ENCODE measurements at places on chromosomes 1 and 21. TPM values are rescaled to one million over a fixed set of nuclear protein-coding genes. Genes with fewer than 3 reads are reported as not detected.

MFSD2A gene
- 2.8 TPM for total RNA-seq

DNA sequence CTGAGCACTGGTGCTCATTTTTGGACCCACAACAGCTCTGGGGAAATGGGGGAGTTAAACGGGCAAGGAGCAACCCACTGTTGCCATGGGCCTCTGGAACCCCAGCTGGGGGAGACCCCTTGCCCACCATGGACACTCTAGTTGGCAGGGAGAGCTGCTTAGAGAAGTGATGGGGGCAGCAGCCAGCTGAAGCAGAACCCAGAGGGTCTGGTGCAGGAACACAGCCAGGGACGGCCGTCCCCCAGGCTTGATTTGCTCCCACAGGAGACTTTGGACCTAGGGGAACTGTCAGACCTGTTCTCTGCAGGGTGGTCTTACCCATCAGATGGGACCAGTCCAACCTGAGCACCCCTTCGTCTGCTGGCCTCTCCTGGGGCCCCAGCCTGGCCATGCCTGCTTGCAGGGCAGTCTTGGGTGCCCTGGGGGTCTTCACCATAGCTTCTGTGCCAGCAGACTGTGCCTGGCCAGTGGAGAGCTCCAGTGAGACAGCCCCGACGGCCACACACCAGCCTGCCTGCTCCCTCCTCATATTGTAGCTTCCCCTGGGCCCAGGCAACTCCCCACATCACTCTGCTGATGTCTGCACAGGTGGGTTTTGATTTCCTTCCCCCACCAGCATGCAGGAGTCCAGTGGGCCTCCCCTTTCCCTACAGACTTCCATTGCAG is 11.3 kb downstream of the SPATC1L start:
- no peak overlapping the region for H3K4me3 ChIP-seq
- no peak for DNase-seq
- H3K27me3 ChIP-seq = peaks cover 23% of the 10 kb centered on the region
- H3K36me3 ChIP-seq = peaks cover 2% of the 10 kb centered on the region

GRCh38 chr1:115632251-115633026 is 9.3 kb upstream of the VANGL1 start:
- H3K4me1 ChIP-seq = no peaks in the 10 kb centered on the region
- DNase-seq = no peak
- H3K27ac ChIP-seq = no peak overlapping the region
- no peak overlapping the region for H3K4me3 ChIP-seq

- H3K4me3 ChIP-seq = no peak overlapping the region
- no peaks in the 10 kb centered on the region for H3K36me3 ChIP-seq
- H3K27me3 ChIP-seq = no peaks in the 10 kb centered on the region
- no peak overlapping the region for H3K27ac ChIP-seq
- DNase-seq = no peak
Measured at GRCh38 chr1:115459161-115459560, 121.1 kb upstream of the NGF start.

DNA sequence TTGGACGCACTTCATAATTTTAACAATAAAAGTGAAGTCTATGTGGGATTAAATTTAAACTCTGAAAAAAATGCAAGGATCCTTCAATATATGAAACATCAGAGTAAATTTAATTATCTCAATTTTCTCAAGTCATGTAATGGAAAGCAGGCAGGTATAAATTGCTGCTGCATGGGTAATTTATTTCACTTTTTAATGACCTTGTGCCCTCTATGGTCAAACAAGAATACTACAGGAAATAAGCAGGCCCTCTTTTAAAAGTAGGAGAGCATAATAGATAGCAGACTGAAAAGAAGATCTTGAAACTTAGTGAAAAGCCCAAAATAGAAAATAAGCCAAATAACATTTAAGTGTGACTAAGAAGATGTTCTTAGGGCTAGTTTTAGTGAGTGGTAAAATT is 22.9 kb downstream of the BCAS2 start:
- H3K4me3 ChIP-seq = no peak overlapping the region
- no peak for DNase-seq
- peaks cover 7% of the 10 kb centered on the region for H3K36me3 ChIP-seq
- H3K27me3 ChIP-seq = no peaks in the 10 kb centered on the region
- no peaks in the 10 kb centered on the region for H3K4me1 ChIP-seq

- H3K27me3 ChIP-seq = peaks cover 5% of the 10 kb centered on the region
- no peak overlapping the region for H3K27ac ChIP-seq
- DNase-seq = no peak
- no peaks in the 10 kb centered on the region for H3K36me3 ChIP-seq
- no peak overlapping the region for H3K4me3 ChIP-seq
- H3K4me1 ChIP-seq = no peaks in the 10 kb centered on the region
Measured at GRCh38 chr1:115545096-115545720, 96.6 kb upstream of the VANGL1 start.

- peaks cover 40% of the 10 kb centered on the region for H3K4me1 ChIP-seq
- H3K4me3 ChIP-seq = no peak overlapping the region
- no peaks in the 10 kb centered on the region for H3K27me3 ChIP-seq
- H3K27ac ChIP-seq = peak overlapping the region; percentile 17
Measured at GRCh38 chr1:192550922-192551534, 24.5 kb upstream of the RGS1 start.

RGSL1 gene
- not detected for total RNA-seq

KCNT2 gene
- total RNA-seq = not detected

GRCh38 chr1:153962088-153963029 is 978 bp downstream of the SLC39A1 start:
- peak overlapping the region; percentile 91 for H3K27ac ChIP-seq
- H3K36me3 ChIP-seq = peaks cover 19% of the 10 kb centered on the region
- peaks cover 60% of the 10 kb centered on the region for H3K4me1 ChIP-seq
- DNase-seq = no peak
- no peaks in the 10 kb centered on the region for H3K27me3 ChIP-seq

- no peaks in the 10 kb centered on the region for H3K4me1 ChIP-seq
- no peak overlapping the region for H3K4me3 ChIP-seq
- H3K27ac ChIP-seq = no peak overlapping the region
- H3K36me3 ChIP-seq = no peaks in the 10 kb centered on the region
Measured at GRCh38 chr1:210301615-210302000, 27.1 kb upstream of the HHAT start.

- H3K4me1 ChIP-seq = no peaks in the 10 kb centered on the region
- no peak overlapping the region for H3K4me3 ChIP-seq
- H3K27ac ChIP-seq = no peak overlapping the region
- peaks cover 3% of the 10 kb centered on the region for H3K27me3 ChIP-seq
- H3K36me3 ChIP-seq = no peaks in the 10 kb centered on the region
Measured at GRCh38 chr1:7322283-7322785, 448.8 kb upstream of the VAMP3 start.

USH2A gene
- total RNA-seq = not detected

FCRL5 gene
- total RNA-seq = not detected

GRCh38 chr1:109114342-109114674 is 393 bp downstream of the ELAPOR1 start:
- no peaks in the 10 kb centered on the region for H3K36me3 ChIP-seq
- H3K27me3 ChIP-seq = peaks cover 22% of the 10 kb centered on the region
- H3K27ac ChIP-seq = no peak overlapping the region
- no peak for DNase-seq

GRCh38 chr1:62682531-62682930 is 5.7 kb downstream of the DOCK7 start:
- no peak overlapping the region for H3K4me3 ChIP-seq
- H3K27me3 ChIP-seq = no peaks in the 10 kb centered on the region
- peaks cover 9% of the 10 kb centered on the region for H3K4me1 ChIP-seq
- no peak overlapping the region for H3K27ac ChIP-seq

KRTAP12-2 gene
- total RNA-seq = not detected

DNA sequence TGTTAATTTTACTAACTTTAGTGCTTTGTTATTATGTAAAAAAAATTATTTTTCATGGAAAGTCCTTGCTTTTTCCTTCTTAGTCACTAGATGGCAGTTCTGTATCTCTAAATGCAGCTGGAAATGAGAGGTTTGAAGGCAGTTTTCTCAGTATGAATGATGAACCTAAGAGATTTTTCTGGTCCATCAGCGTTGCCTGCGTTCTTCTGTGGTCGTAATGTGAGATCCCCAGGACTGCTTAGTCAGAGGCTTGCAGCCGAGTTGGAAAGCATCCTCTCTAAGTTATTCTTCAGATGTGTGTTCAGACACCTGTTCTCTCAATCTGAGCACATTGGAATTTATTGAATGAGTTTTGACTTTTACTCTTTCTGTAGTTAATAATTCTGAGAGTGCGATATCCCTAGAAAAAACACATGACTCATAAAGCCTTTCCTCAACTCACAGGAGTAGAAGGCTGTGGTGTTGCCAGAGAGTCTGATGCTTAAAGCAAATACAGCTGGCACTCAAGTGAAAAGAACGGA is 99.3 kb downstream of the FMN2 start:
- H3K4me3 ChIP-seq = no peak overlapping the region
- H3K4me1 ChIP-seq = no peaks in the 10 kb centered on the region
- no peak for DNase-seq
- H3K27ac ChIP-seq = no peak overlapping the region

DNA sequence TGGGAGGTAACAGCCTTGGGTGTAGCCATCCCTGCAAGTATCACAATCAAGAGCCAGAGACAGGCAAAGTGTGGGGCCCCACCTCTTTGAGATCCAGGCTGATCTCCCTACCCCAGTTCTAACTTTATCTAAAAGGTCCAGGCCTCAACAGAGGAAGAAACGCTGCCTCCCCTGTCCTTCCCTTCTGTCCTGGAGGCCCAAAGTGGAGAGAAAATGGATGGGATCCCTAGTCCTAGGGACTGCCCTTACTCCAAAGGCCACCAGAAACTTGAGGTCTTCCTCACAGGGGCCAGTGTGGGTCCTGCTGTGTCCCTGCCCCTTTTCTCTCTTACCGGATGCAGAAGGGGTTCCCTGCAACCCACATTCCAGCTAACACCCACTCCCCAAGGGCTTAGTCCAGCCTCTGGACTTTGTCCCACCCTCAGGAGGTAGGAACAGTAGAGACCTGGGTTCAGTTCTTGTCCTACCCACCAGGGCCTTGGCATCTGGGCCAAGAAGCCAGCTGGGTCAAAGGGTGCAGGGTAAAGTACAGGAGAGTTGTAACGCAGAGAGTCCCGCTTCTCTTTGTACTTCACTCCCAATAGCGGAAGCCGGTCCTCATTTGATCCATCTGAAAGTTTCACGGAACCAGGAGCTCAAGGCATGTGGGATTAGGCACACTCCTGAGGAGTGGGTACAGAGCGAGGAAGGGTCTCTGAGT is 1.9 kb downstream of the HDGF start:
- H3K36me3 ChIP-seq = peaks cover 46% of the 10 kb centered on the region
- peaks cover 69% of the 10 kb centered on the region for H3K4me1 ChIP-seq
- no peaks in the 10 kb centered on the region for H3K27me3 ChIP-seq
- no peak for DNase-seq
- peak overlapping the region; percentile 91 for H3K27ac ChIP-seq

ERG gene
- not detected for total RNA-seq

DNA sequence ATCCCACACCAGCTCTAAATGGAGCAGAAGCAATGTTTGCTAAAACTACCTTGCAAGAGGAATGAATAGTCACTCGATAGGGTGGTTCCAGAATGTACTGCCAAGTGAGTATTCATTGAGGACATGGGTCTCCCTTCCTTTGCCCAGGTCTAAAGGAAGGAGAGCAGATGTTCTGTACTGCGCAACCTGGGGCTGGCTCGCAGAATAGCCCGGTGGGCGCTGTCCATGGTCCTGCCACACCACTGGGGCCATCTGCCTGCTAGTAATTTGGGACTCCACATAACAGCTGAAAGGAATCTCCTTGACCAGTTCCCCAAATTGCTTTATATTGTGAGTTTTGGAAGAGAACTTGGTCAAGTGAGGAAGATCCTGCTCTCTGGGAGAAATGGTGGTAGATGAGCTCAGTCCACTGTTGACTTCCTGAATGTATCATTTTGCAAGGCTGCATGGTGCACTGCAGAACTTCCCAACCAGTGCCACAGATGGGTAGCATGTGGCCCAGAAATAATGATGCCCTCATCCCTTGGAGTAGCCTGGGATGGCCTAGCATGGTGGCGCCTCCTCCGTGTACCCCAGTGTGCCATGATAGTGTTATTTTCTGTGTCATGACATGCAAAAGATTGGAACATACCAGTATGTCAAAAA is 5.7 kb downstream of the SLC6A17 start:
- H3K4me3 ChIP-seq = no peak overlapping the region
- peaks cover 42% of the 10 kb centered on the region for H3K27me3 ChIP-seq
- peak; percentile 60 for DNase-seq
- no peaks in the 10 kb centered on the region for H3K36me3 ChIP-seq
- H3K27ac ChIP-seq = no peak overlapping the region

DNA sequence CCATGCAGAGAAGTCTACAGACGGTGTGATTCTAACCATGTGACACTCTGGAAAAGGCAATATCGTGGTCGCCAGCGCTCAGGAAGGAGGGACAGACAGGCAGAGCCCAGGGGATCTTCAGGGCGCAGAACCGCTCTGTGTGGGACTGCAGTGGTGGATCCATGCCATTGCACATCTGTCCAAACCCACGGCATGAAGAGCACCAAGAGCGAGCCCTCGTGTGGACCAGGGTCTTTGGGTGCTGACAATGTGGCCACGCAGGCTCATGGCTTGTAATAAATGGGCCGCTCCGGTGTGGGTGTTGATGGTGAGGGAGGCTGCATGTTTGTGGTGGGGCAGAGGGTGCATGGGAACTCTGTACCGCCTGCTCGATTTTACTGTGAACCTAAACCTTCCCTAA is 25.3 kb upstream of the POFUT2 start:
- H3K4me1 ChIP-seq = peaks cover 9% of the 10 kb centered on the region
- H3K27me3 ChIP-seq = peaks cover 22% of the 10 kb centered on the region
- DNase-seq = no peak
- no peak overlapping the region for H3K4me3 ChIP-seq
- H3K27ac ChIP-seq = no peak overlapping the region

GPR37L1 gene
- total RNA-seq = not detected

DNA sequence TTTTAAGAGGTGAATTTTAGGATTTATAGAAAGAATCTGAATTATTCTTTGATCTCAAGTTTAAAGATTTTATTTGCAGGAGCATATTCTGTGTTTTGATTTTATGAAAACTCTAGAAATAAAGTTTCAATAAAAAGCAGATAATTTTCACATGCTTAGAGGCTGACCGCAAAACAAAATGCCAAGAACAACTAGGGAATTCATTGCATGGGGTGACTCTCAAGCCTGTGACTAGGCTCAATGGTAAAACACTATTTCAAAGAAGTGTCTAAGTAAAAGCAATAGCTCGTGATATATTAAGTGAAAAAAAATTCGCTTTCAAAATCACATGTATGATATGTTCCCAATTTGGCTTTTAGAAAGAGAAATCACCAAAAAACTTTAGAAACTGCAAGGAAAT is 49.6 kb downstream of the RPL5 start:
- DNase-seq = no peak
- H3K36me3 ChIP-seq = peaks cover 7% of the 10 kb centered on the region
- H3K4me3 ChIP-seq = no peak overlapping the region
- no peaks in the 10 kb centered on the region for H3K27me3 ChIP-seq
- H3K4me1 ChIP-seq = peaks cover 46% of the 10 kb centered on the region
- no peak overlapping the region for H3K27ac ChIP-seq
